ENCODE measurements at places on chromosomes 3 and 15.

DNA sequence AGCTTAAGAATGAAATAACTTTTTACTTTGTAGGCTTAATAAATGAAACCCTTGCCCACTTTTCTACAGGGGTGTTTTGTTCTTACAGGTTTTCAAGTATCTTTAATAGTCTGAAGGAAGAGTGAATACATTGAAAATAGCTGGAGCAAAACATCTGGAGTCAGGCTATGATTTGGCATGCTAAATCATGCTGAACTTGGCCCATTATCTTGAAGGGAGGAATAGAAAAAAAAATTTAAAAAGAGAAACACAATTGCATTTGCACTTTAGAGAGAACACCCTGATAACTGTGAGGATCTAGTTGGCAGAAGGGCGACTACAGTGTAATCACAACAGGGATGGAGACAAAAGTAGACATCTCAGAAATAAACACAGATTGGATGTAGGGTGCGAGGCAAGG, 1.8 kb upstream of the IQGAP1 start:
- DNase-seq: no peak

- DNase-seq: no peak
Measured at GRCh38 chr15:41839781-41840491, 1.3 kb downstream of the PLA2G4B start.

DNA sequence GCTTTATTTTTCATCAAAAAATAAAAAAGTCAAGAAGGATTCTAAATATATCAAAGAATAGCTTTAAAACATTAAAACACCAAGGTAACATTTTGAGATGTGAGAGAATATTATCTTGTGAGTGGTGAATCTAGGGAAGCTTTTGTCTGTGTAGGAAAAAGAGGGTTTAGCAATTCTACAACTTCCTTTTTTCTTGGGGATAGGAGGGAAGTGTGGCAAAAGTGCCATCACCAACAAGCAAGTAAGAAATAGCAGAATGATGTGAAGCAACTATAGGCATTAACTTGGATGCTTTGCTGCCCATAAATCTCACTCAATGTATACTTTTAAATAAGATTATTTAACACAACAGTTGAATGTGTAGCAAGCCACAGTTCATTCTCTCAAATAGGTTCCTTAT, 57.8 kb upstream of the SUCLG2 start:
- no peak for DNase-seq

DNA sequence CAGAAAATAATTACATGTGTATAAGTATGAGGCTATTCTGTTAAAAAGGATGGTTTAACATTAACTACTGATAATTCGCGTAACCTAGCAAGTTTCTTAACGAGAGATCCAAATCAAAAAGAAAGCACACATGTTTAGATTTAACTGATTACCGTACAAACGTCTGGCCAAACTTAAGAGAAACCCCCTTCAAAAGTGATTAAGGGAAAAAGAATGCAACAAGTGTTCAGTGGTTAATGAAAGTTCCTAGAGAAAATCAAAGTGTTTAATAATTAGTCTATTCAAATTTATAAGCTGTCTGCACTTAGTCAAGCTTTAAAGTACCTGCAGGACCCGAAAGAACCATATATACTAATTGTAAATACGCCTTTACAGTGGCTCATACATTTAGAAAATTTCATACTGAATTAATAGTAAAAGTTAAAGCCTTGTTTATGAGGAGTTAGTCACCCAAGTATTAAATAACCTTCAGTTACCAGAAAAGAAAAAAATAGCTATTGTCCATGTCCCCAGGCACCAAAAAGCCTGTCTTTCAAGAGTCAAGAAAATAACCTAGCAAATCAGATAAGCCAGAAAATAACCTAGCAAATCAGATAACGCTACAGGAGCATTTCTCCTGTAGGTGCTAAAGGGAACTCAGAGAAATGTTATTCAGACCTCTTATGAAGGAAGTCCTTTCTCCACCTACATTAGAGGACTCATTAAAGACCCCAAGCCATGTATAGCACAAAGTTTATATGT, 34.6 kb downstream of the ZNF589 start:
- DNase-seq: no peak

DNA sequence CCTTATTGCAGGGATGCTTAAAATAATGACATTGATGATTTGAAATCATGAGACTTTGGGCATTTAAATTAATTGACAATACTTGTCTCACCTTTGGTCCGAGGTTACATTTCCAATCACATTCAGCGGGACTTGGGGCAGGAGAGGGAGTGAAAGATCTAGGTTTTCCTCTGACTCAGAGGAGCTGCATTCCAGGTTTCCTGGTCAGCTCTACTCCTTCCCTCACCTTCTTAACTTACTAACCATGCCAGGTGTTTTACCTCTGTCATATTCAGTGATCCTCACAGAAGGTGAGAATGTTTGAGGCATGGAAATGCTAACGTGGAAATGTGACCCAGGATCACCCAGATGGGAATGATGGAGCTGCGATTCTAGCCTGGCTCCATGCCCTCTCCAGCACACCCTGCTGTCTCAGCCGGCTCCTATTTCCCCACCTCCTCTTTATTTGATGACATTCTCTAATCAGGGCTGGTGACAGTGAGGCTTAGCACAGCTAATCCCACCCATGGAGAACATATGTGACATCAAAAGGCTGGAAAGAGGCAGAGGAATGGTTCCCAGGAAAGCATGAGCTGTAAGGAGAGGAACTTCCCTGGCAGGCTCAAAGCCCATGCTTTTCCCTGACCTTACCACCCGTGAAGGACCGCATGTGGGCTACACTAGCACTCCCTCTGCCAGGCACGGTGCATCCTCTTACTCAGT, 38.7 kb downstream of the THSD4 start:
- no peak for DNase-seq

DNA sequence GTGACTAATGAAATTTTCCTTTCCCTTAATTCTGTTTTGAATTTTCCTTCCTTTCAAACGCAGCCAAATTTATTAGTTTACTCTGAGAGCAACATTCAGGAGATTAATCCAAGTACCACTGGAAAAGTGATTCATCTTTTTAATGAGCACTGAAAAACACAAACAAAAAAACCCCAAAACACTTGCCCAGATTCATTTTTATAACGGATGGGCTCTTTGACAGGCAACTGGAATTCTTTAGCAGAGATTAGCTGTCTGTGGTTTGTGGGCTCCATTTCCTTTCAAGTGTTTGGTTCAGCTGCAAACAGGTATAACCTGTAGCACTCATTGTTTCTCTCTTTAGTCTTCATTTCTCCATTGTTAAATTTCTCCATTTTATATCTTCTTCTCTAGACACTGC, 3.1 kb upstream of the POLR2M start:
- DNase-seq: no peak
